ENCODE measurements at places on chromosomes 6 and 20.

DNA sequence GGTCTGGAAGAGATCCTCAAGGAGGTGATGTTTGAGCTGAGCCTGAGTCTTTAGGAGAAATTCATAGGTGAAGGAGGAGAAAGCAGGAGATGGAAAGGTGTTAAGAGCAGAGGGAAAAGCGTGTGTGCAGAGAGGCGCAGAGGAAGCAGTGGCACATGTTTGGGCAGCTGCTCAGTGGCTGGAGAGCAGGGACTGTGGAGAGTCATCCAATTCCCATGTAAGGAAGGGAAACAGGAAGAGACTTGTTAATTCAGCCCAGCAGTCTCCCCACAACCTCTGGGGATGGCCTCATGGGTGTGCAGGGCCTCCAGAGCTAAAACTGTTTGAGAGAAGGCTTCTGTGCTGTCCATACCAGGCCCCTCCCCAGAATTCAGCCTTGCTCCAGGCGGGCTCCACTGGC, 16.2 kb downstream of the AAR2 start:
- no peaks in the 10 kb centered on the region for H3K27me3 ChIP-seq
- DNase-seq = no peak
- H3K4me1 ChIP-seq = peaks cover 2% of the 10 kb centered on the region
- H3K4me3 ChIP-seq = no peak overlapping the region
- no peak overlapping the region for H3K27ac ChIP-seq
- H3K36me3 ChIP-seq = peaks cover 52% of the 10 kb centered on the region

DNA sequence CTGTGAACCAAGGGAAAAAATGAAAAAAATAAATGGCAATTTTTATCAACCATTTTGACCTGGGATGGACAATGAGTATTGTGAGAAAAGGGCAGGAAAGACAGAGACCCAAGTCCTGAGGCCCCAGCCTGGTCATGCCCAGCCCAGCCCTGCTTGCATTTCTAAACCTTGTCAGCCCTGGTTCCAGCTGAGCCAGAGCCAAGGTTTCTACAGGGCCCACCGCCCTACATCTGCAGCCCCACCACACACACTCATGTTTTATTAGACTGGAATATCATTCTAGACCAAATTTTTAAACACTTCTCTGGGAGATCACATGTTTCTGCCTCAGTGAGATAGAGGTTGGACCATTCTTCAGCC, 667 bp upstream of the CST9L start:
- H3K27me3 ChIP-seq = peaks cover 6% of the 10 kb centered on the region
- no peaks in the 10 kb centered on the region for H3K36me3 ChIP-seq
- no peak overlapping the region for H3K27ac ChIP-seq
- H3K4me3 ChIP-seq = no peak overlapping the region
- H3K4me1 ChIP-seq = no peaks in the 10 kb centered on the region
- DNase-seq = no peak

GRCh38 chr20:33301192-33301930, 18.3 kb downstream of the BPIFB1 start:
- no peak overlapping the region for H3K27ac ChIP-seq
- no peak overlapping the region for H3K4me3 ChIP-seq
- H3K27me3 ChIP-seq = peaks cover 5% of the 10 kb centered on the region
- no peaks in the 10 kb centered on the region for H3K4me1 ChIP-seq
- H3K36me3 ChIP-seq = no peaks in the 10 kb centered on the region

GRCh38 chr6:28633445-28634215, 107.9 kb downstream of the GPX5 start:
- DNase-seq = no peak
- no peak overlapping the region for H3K27ac ChIP-seq
- peaks cover 50% of the 10 kb centered on the region for H3K27me3 ChIP-seq
- no peak overlapping the region for H3K4me3 ChIP-seq
- H3K36me3 ChIP-seq = peaks cover 13% of the 10 kb centered on the region

DNA sequence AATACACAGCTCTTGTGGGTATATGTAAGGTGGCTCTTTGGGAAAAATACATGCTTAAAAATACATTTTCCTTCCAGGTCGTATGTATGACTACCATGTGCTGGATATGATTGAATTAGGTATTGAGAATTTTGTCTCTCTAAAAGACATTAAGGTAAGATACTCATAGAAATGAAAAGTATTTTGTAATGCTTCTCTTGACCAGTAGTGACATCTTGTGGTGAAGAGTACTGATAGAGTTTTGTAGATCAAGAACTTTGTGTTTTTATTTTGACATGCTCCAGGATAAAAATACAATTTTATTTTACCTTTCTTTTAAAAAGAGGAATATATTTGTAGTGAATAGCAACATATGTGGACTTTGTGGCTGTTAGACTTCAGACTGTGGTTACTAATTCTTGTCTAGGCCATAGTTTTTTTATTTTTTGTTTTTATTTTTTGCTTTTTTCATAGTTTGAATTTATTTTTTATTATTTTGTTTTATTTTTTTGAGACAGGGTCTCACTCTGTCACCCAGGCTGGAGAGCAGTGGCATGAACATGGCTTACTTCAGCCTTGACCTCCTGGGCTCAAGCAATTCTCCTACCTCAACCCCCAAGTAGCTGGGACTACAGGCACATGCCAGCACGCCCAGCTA, 17.9 kb downstream of the RPF2 start:
- DNase-seq = no peak
- H3K4me1 ChIP-seq = peaks cover 2% of the 10 kb centered on the region
- H3K27me3 ChIP-seq = no peaks in the 10 kb centered on the region
- H3K36me3 ChIP-seq = peaks cover 37% of the 10 kb centered on the region
- no peak overlapping the region for H3K4me3 ChIP-seq

DNA sequence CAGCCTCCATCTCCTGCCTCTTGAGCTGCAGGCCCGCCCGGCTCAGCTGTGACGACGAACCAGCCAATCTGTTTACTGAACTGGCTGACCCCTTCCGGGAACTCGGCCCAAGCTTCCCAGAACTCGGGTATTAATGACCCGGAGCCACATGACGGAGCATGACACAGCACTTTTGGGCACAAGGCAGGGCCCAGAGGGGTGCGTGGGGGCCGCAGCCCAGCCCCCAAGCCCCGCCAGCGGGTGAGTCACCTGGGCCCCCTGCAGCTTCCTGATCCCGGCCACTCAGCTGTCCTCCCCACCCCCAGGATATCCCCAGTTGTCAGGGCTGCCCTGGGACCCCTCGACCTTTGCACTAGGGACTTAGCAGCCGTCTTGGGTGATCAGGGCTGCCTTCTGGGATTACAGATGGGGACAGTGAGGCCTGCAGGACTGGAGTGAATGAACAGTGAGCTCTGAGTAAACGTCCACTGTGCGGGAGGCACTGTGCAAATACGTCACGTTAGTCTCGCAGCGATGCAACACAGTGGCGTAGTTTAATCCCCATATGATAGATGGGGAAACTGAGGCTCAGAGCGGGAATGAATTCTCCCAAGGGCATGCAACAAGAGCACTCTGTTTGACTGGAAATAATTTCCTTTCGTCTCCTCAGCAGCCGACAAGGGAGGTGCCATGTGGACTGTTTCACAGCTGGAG, 102.1 kb downstream of the CEBPB start:
- H3K27me3 ChIP-seq = no peaks in the 10 kb centered on the region
- peaks cover 26% of the 10 kb centered on the region for H3K4me1 ChIP-seq
- DNase-seq = peak; percentile 66

- H3K4me1 ChIP-seq = no peaks in the 10 kb centered on the region
- H3K27ac ChIP-seq = no peak overlapping the region
- no peak overlapping the region for H3K4me3 ChIP-seq
- H3K36me3 ChIP-seq = no peaks in the 10 kb centered on the region
Measured at GRCh38 chr20:8711501-8711900, 357.4 kb upstream of the PLCB4 start.

GRCh38 chr6:51045548-51045947, 226.9 kb downstream of the TFAP2B start:
- no peaks in the 10 kb centered on the region for H3K4me1 ChIP-seq
- no peak overlapping the region for H3K4me3 ChIP-seq
- H3K36me3 ChIP-seq = no peaks in the 10 kb centered on the region
- H3K27me3 ChIP-seq = no peaks in the 10 kb centered on the region

GRCh38 chr6:148565930-148566663, 180.7 kb upstream of the UST start:
- H3K27ac ChIP-seq = no peak overlapping the region
- peaks cover 18% of the 10 kb centered on the region for H3K4me1 ChIP-seq
- peaks cover 26% of the 10 kb centered on the region for H3K27me3 ChIP-seq
- no peak for DNase-seq
- no peak overlapping the region for H3K4me3 ChIP-seq

DNA sequence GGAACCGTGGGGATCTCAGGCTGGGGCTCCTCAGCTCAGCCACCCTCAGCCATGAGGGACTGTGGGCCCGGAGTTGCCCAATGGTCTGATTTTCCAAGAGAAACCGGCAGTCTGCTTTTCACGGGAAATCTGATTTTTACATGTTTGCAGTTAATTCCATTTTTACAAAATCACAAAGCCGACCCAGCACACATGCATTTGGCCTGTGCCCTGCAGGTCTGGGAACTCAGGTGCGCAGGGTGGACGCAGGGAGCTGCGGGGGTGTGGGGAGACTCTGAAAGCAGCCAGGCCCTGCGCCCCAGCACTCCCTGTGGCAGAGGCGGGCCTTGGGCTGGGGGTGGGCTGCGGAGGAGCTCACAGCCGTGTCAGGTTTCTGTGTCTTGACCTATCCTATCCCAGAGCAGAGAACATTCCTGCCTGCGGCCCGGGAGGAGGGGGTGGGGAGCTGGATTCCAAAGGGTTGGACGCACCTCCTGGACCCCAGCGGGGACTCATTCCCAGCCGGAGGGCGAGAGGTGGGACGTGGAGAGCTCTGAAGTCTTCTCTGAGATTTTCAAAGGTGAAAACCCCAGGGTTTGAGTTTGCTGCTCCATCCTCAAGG, 60.6 kb downstream of the ADNP start:
- no peaks in the 10 kb centered on the region for H3K36me3 ChIP-seq
- no peaks in the 10 kb centered on the region for H3K27me3 ChIP-seq
- H3K4me1 ChIP-seq = no peaks in the 10 kb centered on the region
- H3K27ac ChIP-seq = no peak overlapping the region
- no peak overlapping the region for H3K4me3 ChIP-seq

GRCh38 chr6:119230160-119230559, 119.4 kb downstream of the MAN1A1 start:
- no peaks in the 10 kb centered on the region for H3K27me3 ChIP-seq
- no peak overlapping the region for H3K27ac ChIP-seq
- peaks cover 11% of the 10 kb centered on the region for H3K36me3 ChIP-seq
- peaks cover 5% of the 10 kb centered on the region for H3K4me1 ChIP-seq
- DNase-seq = no peak

DNA sequence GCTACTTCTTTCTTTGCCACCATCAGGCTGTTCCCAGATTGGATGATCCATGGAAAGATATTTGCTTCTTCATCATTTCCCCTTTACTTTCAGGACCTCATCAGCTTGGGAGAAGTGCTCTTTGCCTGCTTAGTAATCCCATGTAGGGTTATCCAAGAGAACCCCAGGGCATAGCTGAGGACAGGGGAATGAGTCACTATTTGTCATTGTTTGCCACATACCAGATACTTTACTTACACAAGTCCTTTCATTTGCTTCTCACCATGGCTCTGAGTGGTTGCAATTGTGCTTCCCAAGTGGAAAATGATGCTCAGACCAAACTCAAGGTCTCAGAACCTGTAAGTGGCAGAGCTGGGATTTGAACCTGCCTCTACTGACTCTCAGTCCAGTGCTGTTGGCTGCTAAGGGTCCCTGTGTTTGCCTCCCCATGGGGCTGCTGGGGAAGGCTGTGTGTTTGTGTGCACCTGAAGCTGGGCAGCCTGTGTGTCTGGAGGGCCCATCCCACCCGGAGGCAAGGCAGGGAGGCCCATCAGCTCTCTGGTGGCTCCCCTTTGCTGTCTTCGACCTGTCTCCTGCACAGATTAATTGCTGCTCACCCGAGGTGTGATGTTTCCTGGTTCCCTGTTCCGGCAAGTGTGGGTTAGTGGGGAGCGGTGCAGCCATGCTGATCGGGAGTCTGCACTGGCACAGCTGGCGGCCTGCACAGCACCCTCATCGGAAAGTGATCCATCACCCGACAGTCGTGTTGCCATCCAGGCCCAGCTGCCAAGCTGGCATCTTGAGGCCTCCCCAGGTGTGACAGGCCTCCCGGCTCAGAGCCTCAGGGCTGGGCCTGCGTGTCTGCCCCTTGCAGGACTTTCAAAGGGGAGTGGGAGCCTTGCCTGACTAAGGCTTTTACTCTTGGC, 228.8 kb downstream of the DHX35 start:
- no peaks in the 10 kb centered on the region for H3K36me3 ChIP-seq
- H3K4me3 ChIP-seq = no peak overlapping the region
- no peaks in the 10 kb centered on the region for H3K27me3 ChIP-seq
- no peak for DNase-seq

DNA sequence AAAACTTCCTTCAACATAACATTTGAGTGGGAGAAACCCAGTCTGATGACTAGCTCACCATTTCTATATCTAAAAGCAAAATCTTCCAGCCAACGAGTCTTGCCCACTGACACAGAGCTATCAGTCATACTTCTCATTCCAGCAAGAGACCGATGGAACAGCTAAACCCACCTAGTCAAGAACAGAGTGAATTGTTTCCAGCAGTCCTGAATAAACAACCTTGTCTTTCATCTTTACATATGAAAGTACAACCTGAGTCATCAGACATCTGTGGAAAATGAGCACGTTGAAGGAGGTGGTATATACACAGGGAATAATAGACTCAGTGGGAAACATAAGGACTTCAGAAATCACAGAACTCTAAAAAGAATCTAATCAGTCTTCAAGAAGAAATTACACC, 23.8 kb downstream of the NRSN1 start:
- no peaks in the 10 kb centered on the region for H3K36me3 ChIP-seq
- no peaks in the 10 kb centered on the region for H3K4me1 ChIP-seq
- H3K27ac ChIP-seq = no peak overlapping the region
- no peak for DNase-seq
- H3K27me3 ChIP-seq = no peaks in the 10 kb centered on the region

DNA sequence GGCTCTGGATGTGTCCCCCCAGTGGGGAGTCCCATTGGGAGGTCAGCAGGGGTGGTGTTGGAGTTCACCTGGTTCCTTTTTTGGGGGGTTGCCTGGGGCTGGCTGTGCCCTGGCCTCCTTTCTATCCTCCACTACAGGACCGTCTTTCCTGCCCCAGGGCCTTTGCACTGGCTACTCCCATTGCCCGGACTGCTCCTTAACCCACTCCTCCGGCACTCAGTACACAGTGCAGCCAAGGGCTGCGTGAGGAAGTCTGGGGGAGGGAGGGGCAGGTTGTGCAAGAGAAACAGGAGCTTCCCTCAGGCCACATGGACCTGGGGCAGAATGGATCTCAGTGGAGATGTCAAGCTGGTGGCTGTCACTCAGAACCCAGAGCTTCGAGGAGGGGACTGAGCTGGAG, 429.3 kb upstream of the SULF2 start:
- H3K4me1 ChIP-seq = no peaks in the 10 kb centered on the region
- no peak overlapping the region for H3K4me3 ChIP-seq
- H3K27me3 ChIP-seq = no peaks in the 10 kb centered on the region
- no peak for DNase-seq
- no peaks in the 10 kb centered on the region for H3K36me3 ChIP-seq
- no peak overlapping the region for H3K27ac ChIP-seq

- peak overlapping the region; percentile 15 for H3K4me3 ChIP-seq
- DNase-seq = peak; percentile 69
- H3K27me3 ChIP-seq = no peaks in the 10 kb centered on the region
- H3K27ac ChIP-seq = peak overlapping the region; percentile 91
Measured at GRCh38 chr6:90463359-90463758, 123.5 kb downstream of the MAP3K7 start.

- no peaks in the 10 kb centered on the region for H3K4me1 ChIP-seq
- no peak for DNase-seq
- H3K27me3 ChIP-seq = no peaks in the 10 kb centered on the region
- no peaks in the 10 kb centered on the region for H3K36me3 ChIP-seq
- no peak overlapping the region for H3K4me3 ChIP-seq
Measured at GRCh38 chr6:82138075-82138791, 109.3 kb downstream of the IBTK start.
